CD4-positive, alpha-beta memory T cell (primary cell): ENCODE measurements at places on chromosomes 3 and 15. TPM values are rescaled to one million over a fixed set of nuclear protein-coding genes. Genes with fewer than 3 reads are reported as not detected.

KLHL6 gene
- 56.1 TPM for total RNA-seq

ACVR2B gene
- total RNA-seq: 12.3 TPM

FBXL2 gene
- total RNA-seq: not detected

CCR3 gene
- total RNA-seq: 0.55 TPM

DNA sequence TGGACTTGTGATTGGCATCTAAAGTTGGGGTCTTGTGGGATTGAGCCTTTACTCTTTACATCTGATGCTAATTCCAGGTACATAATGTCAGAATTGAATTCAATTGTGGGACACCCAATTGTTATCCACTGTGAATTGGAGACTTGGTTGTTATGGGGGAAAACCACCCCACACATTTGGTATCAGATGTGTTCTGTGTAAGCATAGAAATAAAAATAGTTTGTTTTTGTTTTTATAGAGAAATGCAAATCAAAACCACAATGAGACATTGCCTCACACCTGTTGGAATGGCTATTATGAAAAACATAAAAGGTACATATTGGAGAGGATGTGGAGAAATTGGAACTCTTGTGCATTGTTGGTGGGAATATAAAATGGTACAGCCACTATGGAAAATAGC lies 58.5 kb downstream of the CPA3 start:
- no peak for DNase-seq

DNA sequence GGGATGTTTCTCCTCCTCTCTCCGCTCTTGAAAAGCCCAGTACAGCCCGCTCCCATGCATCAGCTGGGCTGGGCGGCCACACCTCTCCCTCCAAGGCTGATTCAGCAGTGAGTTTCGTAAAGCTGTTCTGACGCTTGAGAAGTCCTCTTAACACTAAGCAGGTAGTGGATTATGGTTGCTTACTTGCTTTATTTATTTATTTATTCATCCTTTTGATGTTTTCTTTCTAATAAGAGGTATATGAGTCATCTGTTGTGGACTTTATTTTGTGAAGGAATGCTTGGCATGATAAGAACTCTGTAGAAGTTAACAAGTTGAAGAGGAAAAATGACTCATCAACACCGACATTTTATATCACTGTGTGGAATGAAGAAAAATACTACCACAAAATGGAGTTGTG lies 285.0 kb downstream of the SQOR start:
- no peak for DNase-seq

- no peak for DNase-seq
Observed at GRCh38 chr3:186352369-186352768, 9.7 kb downstream of the DGKG start.

- DNase-seq: no peak
Observed at GRCh38 chr3:42678447-42678846, 6.9 kb upstream of the KLHL40 start.

DNA sequence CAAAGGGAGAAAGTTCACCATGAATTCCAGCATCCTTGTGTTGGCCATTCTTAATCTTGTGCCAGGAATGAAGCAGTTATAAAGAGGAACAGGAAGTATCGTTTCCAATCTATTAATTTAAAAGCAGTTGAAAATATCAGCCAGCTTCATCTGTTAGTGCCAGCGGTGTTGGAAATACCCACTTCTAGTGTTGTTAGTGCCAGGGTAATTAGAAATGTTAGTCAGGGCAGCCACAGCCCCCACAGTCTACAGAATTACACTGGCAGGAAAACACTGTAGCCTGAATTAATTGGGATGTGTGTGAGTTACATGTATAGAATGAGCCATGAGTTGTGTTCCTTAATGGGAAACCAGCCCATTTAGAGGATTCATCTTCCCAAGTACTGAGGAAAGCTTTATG lies 127.8 kb downstream of the GHSR start:
- DNase-seq: no peak

DNA sequence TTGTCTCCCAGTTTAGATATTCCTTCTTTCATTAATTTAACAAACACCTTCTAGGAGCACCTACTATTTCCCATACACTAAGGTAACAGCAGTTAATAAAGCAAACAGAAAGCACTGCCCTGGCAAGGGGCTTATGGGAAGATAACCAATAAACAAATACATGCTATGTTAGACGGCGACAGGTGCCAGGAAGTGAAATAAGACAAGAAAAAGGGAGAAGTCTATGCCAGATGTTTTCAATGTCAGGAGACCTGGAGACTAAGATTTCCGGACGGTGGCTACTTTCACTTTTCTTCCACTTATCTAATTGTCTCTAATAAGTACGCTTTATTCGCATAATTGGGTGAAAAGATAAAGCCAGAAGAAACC lies 32.5 kb upstream of the ZNF445 start:
- no peak for DNase-seq

GRCh38 chr15:92813485-92813884 lies 86.6 kb upstream of the CHD2 start:
- DNase-seq: peak; percentile 85

DNA sequence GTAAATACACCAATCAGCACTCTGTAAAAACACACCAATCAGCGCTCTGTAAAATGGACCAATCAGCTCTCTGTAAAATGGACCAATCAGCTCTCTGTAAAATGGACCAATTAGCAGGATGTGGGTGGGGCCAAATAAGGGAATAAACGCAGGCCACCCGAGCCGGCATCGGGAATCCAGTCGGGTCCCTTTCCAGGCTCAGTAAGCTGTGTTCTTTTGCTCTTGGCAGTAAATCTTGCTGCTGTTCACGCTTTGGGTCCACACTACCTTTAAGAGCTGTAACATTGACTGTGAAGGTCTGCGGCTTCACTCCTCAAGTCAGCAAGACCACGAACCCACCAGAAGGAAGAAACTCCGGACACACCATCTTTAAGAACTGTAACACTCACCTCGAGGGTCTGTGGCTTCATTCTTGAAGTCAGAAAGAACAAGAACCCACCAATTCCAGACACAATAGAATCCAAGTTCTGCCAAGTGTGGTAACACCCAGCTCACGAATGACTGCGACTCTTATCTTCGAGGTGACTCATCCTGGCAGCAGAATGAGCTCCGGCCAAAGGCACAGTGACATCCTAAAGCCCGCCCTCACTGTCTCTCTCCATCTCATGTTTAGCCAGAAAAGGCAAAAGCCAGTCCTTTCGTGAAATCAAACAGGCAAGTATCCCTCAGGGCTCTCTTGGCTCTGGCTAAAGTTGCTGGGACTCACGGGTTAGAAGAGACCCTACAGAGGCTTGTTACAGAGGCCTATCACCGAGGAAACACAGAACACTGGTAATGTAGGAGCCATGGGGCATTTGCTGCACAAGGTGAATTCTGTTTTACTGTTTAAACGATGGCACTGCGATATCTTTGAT lies 155.2 kb downstream of the FAM43A start:
- DNase-seq: no peak

DNA sequence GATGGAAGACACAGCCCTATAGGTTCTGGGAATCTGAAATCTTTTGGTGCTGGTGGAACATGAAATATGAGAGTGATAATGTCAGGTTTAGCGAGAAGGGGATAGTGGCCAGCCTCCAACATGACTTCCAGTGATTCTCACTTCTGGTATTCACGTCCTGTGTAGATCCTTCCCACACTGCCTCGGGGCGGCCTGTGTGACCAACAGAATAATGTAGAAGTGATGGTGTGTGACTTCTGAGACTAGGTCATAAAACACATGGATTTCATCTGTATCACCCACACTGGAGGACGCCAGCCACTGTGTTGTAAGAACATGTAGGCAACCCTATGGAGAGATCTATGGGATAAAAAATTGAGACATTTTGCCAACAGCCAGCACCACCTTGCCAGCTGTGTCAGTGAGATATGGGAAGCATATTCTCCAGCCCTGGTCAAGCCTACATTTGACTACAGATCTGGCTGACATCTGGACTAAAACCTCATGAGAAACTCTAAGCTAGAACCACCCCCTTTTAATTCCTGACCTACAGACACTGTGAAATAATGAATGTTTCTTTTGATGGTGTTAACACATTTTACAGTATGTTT lies 25.5 kb upstream of the NUDT16 start:
- DNase-seq: no peak

- no peak for DNase-seq
Observed at GRCh38 chr3:152241142-152242017, 27.3 kb upstream of the MBNL1 start.
